Activated CD8-positive, alpha-beta memory T cell treated with anti-CD3 and anti-CD28 coated beads for 24 hours (primary cell): ENCODE measurements at places on chromosomes 1 and 21.

DNA sequence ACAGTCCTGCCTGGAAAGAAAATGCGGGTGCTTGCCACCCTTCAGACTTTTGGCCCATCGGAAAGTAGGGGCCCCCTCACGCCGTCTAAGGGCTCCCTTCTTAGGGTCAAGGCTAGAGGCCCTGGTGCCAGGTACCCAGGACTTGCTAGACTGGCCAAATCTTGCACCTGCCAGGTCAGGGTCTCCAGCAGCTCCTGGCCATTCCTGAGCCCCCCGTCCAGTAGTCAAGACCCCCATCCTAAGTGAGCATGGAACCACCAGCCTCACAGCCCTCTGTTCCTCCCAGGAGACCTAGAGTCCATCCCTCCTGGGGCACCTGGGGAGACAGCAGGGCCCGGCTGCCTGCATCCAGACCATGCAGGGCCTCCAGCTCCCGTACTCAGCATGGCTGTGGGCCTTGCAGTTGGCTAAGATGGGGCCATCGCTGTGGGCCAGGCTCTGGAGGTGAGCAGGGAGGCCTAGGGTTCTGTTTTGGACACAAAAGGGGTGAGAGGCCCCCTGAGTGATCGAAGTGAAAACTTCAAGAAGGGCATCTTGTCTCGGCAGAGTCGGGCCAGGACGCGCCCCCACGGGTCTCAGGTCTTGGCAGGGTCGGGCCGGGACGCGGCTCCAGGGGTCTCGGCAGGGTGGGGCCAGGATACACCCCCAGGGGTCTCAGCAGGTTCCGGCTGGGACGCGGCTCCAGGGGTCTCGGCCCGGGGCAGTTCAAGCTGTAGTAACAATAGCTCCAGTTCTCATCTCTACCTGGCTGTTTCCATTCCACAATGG, 5.9 kb downstream of the FNDC10 start:
- DNase-seq = no peak

GRCh38 chr1:64087768-64088167, 115.7 kb upstream of the UBE2U start:
- no peak for DNase-seq

GRCh38 chr1:197911111-197911856, 5.9 kb upstream of the LHX9 start:
- DNase-seq = no peak

DNA sequence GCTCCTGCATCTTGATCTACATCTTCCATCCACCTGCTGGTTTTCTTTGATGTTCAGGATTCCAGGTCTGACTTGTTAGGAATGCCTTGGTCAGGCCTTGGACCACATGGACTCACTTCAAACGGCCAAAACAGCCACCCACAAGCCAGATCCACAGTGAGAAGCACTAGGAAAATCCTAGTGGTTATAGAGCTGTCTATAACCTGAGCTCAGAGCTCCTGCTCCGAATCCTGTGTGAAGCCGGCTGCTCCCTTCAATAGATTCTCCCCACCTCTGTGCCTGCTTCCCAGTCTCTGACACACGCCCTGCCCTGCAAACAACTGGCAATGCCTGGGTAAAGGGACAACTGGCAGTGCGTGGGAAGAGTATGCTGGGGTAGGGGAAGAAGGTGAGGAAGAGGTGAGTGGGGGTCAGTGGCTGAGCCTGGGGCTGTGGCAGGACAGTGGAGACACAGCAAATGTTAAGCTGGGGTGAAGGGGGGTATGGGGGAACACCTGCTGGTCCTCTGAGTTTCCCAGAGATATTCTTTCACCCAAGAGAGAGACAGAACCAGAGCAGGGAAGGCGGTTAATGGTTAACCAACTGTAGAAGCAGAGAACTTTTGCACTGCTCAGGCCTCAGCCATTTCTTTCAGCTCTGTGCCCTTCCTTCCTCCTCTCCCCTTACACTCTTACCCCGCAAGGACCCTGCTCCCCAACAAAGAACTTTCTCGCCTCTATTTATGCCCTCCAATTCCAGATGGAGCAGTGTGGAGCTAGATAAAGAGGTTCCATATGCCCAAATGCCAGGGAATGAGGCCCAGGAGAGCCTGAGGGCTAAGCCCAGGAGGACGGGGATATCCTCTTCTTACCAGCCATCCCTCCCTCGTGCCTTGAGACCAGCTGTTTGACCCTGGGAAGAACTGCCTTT, 4.5 kb downstream of the PLXNA2 start:
- DNase-seq = no peak

DNA sequence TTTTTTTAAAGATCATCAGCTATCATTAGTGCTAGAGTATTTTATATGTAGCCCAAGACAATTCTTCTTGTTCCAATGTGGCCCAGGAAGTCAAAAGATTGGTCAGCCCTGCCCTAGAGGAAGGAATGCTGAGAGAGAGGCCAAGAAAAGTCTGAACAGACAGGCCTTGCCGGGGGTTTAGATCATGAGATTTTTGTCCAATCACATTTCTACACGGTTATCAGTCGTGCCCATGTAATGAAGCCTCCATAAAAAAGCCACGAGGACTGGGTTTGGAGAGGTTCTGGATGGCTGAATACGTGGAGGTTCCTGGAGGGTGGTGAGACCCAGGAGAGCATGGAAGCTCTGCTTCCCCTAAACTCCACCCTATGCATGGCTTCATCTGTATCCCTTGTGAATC, 24.3 kb upstream of the ENO1 start:
- DNase-seq = no peak

- DNase-seq = no peak
Measured at GRCh38 chr1:43776043-43776761, 68.9 kb downstream of the ST3GAL3 start.

- DNase-seq = no peak
Measured at GRCh38 chr1:17220287-17220686, 15.4 kb downstream of the PADI1 start.

DNA sequence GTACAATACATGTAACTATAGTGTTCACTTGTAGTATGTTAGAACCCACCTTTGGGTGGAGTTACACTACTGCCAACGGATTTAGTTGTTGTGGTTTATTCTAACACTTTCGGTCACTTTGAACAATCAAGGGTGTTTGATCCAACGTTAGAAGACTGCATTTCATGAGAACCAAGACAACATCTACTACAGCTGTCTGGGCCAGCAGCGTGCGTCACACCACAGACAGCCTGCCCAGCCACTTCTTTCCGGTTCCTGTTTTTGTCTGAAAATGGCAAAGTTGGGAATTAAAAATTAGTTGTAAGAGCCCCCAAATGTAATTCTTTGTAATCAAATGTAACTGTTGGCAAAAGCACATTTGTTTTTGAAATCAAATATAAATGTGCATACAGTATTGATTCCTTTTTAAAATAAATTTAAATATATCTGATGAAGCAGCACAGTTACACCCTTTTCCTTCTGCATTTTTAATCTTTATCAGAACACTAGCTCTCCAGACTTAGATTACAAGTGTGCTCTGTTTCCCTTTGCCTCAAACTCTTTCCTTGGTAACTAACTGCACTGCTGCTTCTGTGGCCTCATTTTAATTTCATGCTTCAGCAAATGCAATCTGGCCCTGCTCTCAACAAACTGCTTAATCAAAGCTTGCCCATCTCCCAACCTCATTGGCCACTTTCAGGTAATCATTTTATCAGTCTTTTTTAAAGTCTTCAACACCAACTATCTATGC, 86.6 kb upstream of the DPH5 start:
- DNase-seq = no peak

DNA sequence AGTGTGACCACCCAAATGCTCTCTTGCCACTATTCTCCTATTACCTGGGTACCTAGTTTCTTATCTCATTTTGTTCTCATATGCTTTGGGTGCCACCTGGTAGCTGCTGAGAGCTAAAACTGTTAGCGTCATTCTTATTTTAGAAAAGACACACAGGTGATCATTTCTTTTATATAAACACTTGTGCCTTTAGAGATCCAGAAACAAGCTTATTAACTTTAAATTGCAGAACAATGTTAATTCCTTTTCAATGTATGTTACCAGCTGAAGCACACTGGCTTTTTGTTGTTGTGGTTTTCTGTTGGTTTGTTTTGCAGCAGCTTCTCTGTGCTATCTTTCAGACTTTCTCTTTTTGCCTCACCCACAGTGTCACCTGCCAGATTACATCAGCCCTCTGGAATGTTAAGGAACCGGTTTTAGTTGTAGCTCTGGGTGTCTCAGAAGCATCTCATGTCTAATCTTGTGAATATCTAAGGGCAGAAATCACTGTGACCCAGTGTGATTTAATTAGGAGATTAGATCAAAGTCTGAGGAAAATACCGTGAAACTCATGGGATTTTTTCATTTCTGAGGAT, 43.4 kb upstream of the SLC19A2 start:
- DNase-seq = no peak

DNA sequence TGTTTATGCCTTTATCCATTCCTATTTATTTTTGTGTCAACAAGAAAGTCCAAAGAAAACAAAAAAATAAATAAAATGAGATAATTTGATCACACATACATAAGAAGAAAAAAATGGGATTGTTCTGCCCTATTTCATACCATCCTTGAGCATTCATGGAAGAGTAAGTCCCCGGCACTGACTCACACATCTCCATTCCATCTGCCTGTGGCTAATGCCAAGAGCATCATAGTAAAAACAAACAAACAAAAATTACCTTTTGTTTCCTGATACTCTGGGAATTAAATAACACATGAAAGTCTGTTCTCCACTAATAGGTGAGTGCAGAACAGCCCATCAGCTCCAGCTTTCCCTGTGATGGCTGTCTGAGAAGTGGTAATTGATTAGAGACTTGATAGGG, 48.1 kb upstream of the BACE2 start:
- no peak for DNase-seq

DNA sequence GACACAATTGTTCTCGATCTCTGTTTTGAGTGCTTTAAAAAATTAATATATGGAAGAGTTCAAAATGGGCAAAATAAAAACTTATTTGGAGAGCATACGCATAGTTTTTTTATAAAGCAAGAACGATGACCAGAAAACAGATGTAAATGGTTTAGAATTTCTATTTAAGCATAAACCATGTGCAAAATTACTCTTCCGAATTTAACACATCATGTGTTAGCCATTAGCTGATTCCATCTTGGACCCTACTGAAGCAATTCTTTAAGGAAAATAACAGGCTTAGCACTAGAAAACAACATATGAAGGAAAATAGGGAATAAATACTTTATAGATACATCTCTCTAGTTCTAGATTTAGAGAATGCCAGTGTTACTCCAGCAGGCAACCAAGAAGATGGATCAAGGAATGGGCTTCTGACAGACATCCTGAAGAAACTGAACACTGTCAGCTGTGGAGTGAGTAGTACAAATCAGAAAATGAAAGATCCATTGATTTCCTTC, 26.7 kb downstream of the CDC7 start:
- no peak for DNase-seq

GRCh38 chr21:30083225-30083945, 83.2 kb downstream of the CLDN17 start:
- no peak for DNase-seq

GRCh38 chr1:54326543-54327385, 79.4 kb downstream of the SSBP3 start:
- DNase-seq = no peak

DNA sequence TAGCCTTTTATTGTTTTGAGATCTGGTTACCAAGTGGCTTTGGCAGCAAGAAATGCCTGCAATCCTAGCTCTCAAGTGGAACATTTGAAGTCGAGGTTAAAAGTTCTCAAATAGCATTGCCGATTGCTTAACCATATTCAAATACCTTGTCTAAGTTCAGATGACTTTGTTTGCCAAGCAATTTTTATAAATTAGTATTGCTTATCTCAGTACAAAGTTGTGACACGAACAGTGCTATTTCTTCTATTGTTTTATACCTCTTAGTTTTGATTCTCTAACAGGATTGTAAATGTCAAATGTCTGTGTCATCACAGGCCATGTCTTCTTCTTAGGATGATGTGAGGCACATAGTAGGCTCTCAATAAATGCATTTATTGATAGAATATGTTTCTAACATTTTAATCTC, 633.3 kb downstream of the PTPRC start:
- DNase-seq = no peak

DNA sequence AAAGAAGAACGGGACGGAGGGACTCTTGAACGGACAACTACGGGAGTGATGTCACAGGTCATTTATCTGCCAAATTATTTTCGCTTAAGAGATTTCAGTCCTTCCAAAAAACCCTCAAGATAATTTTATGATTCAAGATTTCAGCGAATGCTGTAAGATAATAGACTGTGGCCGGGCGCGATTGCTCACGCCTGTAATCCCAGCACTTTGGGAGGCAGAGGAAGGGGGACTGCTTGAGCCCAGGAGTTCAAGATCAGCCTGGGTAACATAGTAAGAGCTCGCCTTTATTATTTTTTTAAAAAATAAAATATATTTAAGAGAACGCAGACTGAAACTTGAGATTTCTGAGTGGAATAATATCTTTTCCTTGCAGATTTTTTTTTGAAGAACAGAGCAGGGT, 609 bp downstream of the RWDD2B start:
- DNase-seq = no peak

GRCh38 chr21:32306021-32306780, 7.5 kb downstream of the MRAP start:
- DNase-seq = peak; percentile 54

DNA sequence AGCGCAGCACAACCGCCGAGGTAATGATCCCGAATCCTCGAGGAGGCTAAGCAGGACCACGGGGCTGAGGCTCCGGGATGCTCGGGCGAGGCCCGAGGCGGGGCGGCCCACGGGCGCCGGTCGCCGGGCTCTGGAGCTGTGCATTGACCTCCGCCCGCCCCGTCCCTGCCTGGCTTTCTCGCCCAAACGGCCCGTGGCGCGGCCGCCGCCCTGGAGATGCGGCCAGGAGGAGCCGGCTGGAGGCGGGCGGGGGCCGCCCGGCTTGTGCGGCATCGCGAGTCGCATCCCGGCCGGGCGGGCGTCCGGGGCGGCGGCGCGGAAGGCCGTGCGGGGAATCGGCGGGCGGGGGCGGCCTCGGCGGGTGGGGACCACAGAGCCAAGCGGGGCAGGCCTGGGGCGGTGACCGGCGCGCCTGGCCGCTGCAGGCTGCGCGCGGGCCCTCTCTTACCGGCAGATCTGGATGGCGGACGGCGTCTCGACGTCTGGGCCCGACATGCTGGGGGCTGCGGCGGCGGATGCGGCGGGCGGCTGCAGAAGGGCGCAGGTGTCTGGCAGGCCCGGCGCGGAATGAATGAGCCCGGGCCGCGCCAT, 663 bp downstream of the ACOT7 start:
- DNase-seq = peak; percentile 70

GRCh38 chr1:117606649-117607430, 992 bp downstream of the TENT5C start:
- peak; percentile 80 for DNase-seq

DNA sequence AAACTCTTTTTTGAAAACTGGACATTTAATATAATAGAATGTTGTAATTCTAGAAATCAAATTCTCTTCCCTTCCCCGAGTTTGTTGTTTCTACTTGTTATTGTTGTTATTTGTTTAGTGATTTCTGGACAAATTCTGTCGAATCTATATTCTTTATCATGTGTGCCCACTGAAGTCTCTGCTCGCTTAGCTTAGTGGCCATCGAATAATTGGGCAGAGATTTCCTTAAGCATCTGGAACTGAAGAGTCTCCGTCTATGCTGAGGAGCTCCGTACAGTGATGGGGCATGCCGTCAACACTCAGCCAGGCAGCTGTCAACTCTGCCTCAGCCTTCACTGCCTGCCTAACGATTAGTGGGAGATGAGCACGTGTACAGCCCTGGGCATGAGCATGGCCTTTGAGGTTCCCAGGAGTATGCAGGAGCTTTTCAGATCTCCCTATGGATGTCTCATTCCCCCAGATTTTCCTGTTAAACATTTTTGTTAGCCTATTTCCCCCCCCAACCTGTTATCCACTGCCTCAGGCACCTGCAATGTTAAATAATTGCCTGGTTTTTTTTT, 66.8 kb downstream of the SLX9 start:
- DNase-seq = no peak

- no peak for DNase-seq
Measured at GRCh38 chr1:69568421-69569174, 876 bp downstream of the LRRC7 start.
